Pancreas (tissue), 10 donors: ENCODE measurements at places on chromosomes 2 and 18.

DNA sequence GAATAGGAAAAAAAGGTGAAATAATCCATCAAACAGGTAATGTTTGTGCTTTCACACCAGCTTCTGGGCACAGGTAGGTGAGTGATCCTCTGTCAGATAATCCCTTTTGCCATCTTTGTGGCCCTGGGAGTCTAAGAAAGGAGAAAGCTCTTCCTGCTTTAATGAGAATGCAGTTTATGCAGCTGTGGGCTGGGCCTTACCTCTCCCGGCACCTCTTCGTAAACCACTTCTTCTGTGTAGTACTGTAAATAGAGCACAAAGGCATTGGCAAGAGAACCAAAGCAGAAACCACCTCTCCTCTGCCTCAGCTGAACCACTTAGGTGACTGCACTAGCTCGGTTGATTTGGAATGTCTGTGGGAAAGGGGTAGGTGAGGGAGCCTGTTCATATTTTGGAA is 4.9 kb downstream of the NEB start:
- no peak for DNase-seq

GRCh38 chr2:68325056-68325455 is 5.3 kb upstream of the CNRIP1 start:
- no peak for DNase-seq

- DNase-seq: no peak
Measured at GRCh38 chr2:10281891-10282290, 20.8 kb upstream of the HPCAL1 start.

- no peak for DNase-seq
Measured at GRCh38 chr2:229445501-229446211, 174.6 kb upstream of the PID1 start.

GRCh38 chr2:234960175-234961088 is 8.6 kb downstream of the SH3BP4 start:
- DNase-seq: no peak

DNA sequence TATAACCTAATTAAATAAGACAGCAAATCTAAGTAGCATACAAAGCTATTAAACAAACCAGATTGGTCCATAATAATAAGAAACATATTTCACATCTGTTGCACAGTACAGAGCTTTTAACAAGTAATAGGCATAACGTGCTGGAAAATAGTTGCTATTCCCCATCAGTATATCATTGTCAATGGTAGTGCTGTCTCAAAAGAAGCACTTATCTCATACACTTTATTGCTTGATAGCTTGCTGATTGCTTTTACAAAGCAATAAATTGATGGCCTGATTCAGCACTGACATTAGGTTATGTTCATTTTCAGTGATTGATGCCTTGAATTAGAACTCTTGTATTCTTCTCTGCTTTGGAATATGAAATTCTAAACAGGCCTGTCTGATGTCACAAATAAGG is 641.7 kb downstream of the CBLN2 start:
- DNase-seq: no peak

GRCh38 chr18:77365667-77366066 is 116.0 kb downstream of the GALR1 start:
- DNase-seq: no peak

GRCh38 chr18:14978962-14979535 is 231.1 kb downstream of the ANKRD30B start:
- DNase-seq: no peak

DNA sequence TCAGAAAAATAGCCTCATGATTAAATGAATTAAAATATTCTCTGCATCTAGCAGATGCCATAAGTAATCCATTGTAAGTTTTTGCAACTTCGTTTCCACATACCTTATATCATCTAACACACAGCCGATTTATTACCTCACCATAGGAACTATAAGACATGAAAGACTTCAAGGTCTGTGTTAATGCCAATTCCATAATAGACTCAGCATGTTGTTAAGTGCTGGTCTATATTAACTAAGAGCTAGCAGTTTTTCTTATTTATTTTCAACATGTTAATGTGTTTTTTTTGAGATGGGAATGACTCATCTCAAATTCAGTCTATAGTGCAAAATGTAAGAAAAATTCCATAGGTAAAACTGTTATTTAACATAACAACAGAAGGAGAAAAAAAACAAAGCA is 243.9 kb upstream of the GULP1 start:
- DNase-seq: no peak

DNA sequence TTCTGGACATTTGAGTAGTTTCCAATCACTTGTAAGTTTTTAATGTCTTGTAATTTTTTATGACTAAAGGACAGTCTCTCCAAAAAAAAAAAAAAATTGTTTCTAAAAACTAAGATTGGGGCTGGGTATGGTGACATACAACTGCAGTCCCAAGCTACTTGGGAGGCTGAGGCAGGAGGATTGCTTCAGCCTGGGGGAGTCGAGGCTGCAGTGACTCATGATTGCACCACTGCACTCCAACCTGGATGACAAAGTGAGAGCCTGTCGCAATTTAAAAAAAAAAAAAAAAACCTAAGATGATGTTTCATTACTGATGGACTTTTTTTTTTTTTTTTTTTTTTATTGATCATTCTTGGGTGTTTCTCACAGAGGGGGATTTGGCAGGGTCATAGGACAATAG is 34.4 kb upstream of the PKDCC start:
- no peak for DNase-seq

DNA sequence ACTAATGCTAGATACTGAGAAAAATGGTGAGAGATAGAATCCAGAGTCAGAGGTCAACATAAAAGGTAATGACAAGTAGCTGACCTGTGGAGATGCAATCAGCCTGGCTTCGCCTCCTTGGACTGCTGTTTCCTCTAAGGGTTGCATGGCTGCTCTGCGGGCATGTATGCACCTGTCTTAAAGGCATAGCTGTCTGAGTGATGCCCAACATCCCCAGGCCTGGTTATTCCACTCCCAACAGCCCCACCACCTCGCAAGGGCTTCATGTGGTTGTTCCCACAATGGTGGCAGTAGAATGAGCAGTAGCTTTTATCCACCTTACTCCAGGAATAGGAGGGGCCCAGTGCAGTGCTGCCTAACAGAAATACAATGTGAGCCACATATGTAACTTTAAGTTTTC is 69.7 kb upstream of the ALK start:
- no peak for DNase-seq

DNA sequence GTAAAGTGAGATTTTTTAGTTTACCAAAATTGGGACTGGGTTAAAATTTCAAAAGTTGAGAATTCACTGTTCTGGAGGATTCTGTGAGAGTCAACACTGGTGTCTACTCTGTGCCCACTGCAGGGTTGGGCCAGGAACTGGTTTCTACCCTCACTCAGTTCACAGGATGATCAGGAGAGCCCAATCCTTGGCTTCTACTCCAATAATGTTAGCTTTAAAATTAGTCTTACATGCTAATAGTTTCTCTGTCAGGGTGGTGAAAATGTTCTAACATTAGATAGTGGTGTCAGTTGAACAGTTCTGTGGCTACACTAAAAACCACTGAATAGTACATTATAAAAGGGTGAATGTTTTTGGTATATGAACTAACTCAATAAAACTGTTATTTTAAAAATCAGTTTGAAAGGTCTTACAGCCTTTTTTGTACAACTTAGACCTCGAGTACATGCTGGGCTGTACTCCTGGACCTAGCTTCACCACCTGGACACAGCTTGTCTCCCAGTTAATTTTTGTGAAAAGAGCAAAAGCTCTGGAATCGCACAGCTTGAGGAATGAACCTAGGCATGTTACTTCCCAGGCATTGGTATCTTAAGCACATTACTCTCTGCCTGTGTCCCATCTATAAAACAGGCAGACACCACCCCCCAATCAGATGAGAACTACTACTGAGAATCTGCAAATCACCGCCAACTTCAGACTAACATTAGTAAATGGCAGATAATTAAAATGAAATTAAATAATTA is 44.4 kb downstream of the ACVR1 start:
- no peak for DNase-seq

GRCh38 chr2:23554054-23554697 is 169.2 kb downstream of the KLHL29 start:
- no peak for DNase-seq

DNA sequence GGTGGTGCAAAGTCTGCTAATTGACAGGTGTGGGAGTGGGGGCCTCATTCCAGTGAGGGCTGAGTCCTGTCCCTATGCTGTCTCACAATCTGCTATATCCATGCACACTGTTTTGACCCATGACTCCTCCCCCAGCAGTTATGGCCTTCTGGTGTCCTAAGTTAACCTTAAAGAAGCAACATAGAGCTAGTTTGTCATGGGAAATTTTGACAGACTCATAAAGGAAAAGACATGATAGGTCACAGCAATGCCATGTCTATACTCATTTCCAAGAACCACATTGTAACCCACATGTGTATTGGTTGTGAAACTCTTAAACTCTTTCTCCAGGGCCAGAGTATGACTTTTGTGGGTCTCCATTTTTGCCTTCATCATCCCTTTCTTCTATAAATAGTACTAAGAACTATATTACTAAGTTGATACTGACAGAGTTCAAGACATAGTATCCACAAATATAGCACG is 78.2 kb upstream of the SLC1A4 start:
- no peak for DNase-seq

DNA sequence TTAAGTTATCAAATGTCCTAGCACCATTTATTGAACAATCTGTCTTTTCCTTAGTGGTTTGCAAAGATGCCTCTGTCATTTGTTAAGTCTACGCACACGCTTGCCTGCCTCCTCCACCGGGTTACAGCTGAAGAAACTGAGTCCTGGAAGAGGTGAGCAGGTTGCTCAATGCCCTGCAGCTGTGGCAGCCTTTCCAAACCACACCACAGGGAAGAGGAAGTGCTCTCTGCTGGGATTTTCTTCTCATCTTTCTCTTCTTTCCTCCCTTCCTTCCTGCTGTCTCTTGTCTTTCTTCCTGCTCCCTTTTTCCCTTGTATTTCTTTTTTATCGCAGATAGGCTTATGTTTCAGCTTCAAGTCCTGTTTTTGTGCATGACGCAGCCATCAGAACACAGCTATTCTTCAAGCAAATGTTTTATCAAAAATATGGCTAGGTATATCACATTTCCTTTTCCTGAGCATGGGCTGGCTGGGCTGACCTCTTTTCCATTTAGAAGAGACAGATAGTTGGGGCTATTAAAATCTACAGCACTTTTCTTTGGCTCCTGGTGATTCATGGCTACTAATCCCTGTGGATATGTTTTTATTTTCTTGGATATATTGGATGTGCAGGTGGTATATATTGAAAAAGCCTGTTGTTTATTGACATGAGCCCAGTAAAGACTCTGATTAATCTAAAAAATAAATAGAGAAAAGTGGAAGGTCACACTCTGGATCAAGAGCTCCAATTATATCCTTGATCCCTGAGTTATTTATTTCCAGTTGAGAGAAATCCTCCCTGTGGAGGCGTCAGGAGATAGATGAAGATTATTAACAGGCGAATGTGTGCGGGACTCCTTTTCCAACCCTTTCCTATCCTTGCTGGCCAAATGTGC is 214.6 kb downstream of the TSN start:
- no peak for DNase-seq

- no peak for DNase-seq
Measured at GRCh38 chr2:69188182-69188900, 175.4 kb downstream of the ANTXR1 start.

DNA sequence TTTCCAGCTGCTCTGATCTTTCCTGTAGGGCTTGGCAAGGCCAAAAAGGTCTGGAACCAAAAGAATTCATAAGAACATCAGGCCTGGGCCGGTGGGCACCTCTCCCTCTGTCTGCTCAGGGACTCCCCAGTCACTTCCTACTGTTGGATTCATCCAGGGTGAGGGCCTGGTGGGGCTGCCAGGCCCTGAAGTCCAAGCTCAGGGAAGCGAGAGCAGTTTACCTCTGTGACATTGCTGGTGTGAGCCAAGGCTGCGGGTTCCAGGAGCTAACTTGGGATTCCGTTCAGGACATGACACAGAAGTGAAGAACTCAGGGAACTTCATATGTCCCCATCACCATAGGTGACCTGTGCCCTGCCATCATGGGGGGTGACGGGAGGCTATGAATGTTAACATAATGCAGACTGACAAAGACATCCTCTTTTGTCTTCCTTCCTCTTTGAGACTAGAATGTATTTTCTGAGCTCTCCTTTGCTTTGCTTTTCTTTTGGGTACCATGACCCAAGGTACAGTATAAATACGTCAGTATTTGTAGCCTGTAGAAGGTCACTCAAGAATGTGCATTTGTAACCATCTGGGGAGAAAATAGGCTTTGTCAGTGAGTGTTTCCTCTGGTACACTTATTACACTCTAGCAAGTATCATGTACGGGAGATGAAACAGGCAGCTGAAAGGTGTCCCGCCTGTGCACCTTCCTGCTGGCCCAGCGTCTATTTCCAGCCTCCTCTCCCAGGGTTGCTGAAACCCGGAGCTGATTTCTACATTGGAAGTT is 130.5 kb upstream of the SLC1A4 start:
- DNase-seq: no peak

GRCh38 chr2:132268977-132269523 is 107.3 kb upstream of the ANKRD30BL start:
- DNase-seq: no peak

DNA sequence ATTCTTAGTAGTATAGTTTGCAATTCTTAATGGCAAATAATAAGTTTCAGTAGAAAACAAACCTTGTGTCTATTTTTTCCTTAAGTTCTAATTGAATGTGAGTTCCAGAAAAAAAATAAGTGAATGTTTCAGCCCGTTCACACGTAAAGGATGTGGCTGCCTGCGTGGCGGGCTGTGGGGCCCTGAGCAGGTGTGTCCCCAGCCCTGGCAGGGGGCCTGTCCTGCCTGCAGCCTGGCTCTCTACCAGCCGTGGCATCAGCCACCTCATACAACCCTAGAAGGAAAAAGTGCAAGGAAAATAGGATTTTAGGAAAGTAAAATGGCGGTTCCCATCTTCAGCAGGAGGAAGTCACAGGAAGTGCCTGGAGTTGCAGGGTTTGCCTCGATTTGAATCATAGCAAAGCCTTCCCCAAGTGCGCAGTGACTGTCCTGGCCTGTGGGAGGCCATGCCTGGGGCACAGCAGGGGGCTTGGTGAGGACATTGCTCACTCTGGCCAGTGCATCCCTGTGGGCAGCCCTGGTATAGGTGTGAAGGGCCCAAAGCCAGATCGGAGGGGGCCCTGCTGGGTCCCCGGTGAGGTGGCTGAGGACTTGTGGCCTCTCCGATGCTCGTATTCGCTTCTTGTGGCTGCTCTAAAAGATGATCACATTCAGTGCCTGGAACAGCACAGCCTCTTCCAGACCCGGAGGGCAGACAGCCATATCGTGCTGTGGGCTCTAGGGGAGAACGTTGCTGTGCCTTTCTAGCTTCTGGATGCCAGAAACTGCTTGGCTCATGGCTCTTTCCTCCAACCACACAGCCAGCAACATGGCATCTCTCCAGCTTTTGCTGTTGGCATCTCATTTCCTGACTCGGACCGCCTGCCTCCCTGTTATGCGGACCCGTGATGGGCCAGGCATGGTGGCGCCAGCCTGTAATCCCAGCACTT is 12.6 kb downstream of the DTYMK start:
- DNase-seq: no peak
